Non-pigmented ciliary epithelial cell (primary cell): ENCODE measurements at places on chromosomes 1 and 21.

DNA sequence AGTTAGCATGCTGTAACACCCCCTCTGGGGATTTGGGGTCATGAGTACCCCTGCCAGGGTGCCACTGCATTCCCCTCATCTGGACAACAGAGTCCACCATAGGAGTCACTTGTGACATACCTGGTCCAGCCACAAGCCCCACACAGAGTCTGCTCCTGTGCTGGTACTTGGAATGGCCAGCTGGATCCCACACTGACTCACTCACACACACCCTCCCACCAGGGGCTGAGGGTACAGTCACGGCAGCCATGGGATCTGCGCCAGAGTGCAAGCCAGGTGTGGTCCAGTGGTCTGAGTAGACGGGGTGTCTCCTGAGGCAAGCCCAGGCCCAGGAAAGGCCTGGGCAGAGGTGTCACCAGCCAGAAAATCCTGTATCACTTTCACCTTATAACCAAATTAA, 67.7 kb downstream of the MRPL39 start:
- no peak for DNase-seq

- no peak for DNase-seq
Measured at GRCh38 chr1:110634455-110635311, 28.5 kb upstream of the KCNA2 start.

DNA sequence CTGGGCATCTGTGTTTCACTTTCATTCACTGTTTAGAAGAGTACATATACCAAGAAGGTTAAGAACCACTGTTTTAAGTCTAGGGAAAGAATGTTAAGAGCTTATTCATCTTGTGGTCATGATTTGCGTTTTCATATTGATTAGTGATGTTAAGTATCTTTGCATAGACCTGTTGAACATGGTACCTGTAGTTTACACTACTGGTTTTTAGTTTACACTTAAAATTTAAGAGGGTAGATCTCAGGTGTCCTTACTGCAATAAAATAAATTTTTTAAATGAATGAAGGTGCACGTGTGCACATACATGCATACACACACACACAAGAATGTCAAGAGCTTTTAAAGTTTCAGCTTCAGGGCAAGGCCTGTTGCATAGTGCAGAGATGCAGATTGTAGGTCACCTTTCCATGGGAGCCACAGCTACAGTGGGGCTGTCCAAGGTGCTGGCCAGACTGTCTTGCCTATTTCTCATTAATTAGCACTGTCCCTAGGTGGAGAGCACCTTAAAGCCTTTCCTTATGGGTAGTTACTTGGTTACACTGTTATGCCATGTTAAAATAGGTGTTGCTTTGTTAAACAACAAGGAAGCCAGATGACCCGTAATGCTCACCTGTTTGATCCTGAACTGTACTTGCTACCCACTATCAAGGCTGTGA, 543.0 kb upstream of the DAB1 start:
- no peak for DNase-seq

GRCh38 chr1:145795257-145795881, 28.5 kb downstream of the RNF115 start:
- DNase-seq = no peak

GRCh38 chr21:45699251-45699942, 55.9 kb downstream of the PCBP3 start:
- no peak for DNase-seq

DNA sequence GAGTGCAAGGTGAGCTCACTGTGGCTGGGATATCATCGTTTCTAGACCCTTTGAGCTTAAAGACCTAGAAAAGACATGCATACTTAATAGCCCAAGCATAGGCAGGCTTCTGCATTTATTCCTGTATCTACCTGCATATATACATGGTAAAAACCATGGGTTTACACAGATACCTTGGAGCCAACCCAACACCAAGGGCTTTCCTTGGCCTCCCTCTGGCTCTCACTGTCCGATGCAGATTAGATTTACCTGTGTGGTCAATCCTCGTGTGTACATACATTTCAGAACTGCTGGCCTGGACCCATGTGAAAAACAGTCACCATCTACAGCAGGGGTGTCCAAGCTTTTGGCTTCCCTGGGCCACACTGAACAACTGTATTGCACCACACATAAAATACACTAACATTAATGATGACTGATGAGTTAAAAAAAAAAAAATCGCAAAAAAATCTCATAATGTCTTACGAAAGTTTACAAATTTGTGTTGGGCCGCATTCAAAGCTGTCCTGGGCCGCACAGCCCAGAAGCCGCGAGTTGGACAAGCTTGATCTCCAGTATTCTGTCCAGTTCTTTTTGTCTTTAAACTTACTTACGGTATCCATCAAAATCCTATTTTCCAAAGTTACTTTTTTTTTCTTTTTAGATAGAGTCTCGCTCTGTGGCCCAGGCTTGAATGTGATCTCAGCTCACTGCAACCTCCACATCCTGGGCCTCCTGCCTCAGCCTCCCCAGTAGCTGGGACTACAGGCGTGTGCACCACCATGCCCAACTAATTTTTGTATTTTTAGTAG, 43.5 kb downstream of the WDR4 start:
- DNase-seq = no peak

DNA sequence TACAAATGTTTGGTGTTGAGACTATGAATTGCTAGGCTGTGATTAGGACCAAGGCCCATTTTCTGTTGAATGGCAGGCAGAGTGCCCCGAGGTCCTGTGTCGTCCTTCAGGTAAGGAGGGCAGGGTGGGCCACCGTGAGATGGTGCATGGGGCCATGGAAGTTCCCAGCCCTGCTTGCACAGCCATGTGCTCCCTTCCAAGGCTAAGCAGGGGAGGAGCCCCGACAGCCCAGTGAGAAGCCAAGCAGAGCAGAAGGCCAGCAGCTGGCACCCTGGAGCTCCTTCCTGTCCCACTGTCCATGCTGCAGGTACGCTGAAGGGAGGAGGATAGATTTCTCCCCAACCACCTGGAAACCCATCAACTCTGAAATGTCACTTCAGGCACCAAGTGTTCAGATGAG, 8.2 kb upstream of the NUAK2 start:
- DNase-seq = no peak

DNA sequence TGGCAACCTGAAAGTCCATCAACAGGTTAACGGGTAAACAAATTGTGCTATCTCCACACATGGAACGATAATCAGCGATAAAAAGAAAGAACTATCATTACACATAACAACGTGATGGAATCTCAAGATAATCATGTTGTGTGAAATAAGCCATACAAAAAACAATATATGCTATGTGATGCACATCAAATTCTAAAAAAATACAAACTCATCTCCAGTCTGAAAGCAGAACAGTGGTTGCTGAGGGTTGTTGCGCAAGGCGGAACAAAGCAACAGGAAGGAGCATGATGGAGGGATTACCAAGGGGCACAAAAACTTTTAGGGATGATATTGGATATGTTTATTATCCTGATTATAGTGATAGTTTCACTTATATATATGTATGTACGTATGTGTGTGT, 324.8 kb downstream of the VAV3 start:
- DNase-seq = no peak

GRCh38 chr1:96187020-96187419, 534.6 kb upstream of the PTBP2 start:
- DNase-seq = no peak

- no peak for DNase-seq
Measured at GRCh38 chr21:42986125-42986783, 11.9 kb downstream of the PKNOX1 start.

- DNase-seq = no peak
Measured at GRCh38 chr1:84827976-84828375, 65.0 kb downstream of the LPAR3 start.

DNA sequence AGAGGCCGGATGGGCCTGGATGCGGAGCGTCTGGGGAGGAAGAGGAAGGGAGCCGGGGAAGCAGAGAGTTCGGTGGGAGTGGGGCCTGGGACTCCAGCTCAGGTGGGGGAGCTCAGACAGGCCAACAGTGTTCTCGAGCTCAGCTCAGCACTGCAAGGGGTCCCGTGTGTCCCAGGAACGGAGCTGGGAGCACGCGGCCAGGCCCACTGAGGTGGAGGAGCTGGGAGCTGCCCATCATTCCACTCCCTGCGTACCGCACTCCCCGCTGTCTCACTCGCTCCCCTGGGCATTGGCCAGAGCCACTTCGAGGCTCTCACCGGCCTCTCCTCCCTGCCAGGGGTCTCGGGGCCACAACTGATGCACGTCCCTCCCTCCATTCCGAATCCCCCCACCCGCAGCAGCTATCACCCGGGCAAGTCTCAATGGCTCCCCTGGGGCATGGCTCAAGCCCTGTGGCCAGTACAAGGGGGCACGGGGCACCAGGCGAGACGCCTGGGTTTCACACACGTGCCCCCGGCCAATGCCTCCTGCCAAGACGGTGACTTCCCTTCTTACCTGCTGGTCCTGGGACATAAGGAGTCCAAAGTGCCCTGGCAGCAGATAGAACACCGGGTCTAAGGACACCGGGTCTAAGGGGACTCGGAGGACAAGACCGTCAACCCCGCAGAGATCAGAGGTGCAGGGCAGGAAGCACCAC, 30.3 kb upstream of the COL6A2 start:
- no peak for DNase-seq

DNA sequence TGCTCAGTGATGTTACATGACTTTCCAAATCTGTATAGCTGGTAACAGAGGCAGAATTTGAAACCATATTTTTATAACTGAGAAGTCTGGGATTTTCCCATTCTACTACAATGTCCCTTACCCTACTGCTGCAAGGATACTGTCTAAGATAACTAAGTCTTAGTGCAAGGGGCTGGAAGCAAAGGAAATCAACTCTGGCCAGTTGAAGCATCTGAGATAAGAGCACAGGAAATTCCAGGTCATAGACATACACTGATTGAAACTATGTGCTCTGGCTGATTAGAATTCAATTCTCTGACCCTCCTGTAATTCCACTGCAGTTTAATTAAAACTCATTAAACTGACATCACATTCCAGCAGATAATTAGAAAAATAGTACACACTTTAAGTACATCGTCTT, 267.7 kb upstream of the C1orf87 start:
- DNase-seq = no peak

- DNase-seq = no peak
Measured at GRCh38 chr1:109502364-109502851, 7.1 kb downstream of the AMIGO1 start.

- DNase-seq = no peak
Measured at GRCh38 chr1:220810963-220811362, 24.2 kb downstream of the MTARC1 start.

- no peak for DNase-seq
Measured at GRCh38 chr1:216020743-216021345, 402.4 kb downstream of the USH2A start.

GRCh38 chr1:15449567-15449966, 7.0 kb upstream of the CELA2A start:
- no peak for DNase-seq

- no peak for DNase-seq
Measured at GRCh38 chr1:208252836-208253576, 8.8 kb upstream of the PLXNA2 start.

GRCh38 chr1:10824821-10825540, 28.5 kb upstream of the CASZ1 start:
- peak; percentile 34 for DNase-seq

DNA sequence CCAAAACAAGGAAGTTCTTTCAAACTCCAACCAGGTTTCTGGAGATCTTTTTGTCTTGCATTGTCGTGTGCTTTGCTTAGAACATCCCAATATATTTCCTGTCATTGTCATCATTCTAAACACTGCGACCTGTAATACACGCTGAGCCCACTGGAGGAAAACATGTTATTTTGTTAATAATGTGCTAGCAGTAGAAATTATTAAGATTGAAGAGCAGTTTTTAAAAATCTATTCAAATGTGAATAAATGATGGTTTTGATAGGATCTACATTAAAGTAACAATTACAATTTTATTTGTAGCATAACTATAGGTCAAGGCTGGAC, 268.5 kb downstream of the PTPRC start:
- no peak for DNase-seq

- DNase-seq = no peak
Measured at GRCh38 chr1:54277451-54278341, 77.7 kb downstream of the MRPL37 start.

GRCh38 chr1:37721565-37721964, 29.2 kb downstream of the CDCA8 start:
- no peak for DNase-seq

DNA sequence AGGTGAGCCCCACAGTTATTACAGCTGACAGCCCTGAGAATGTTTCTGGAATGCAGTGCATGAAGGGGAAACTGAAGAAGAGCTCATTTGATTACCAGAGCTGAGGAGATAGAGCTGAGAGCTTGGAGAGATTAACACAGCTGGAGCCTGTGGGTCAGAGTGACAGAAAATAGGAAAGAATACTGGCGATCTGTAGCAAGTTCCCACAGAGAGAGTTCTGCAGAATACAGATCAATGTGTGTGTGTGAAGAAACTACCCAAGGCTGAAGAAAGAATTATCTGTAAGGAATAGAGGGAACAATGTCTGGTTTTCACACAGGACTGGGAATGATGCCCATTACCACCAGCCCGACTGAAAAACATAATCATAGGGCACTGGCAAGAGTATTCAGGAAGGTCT, 103.6 kb upstream of the SNX7 start:
- DNase-seq = no peak

- DNase-seq = no peak
Measured at GRCh38 chr1:23807453-23807852, 6.9 kb upstream of the GALE start.

GRCh38 chr1:246506367-246506673, 759 bp downstream of the SMYD3 start:
- no peak for DNase-seq

- DNase-seq = no peak
Measured at GRCh38 chr1:225844236-225845061, 34.5 kb downstream of the EPHX1 start.

GRCh38 chr1:91750398-91750996, 135.5 kb downstream of the TGFBR3 start:
- no peak for DNase-seq

DNA sequence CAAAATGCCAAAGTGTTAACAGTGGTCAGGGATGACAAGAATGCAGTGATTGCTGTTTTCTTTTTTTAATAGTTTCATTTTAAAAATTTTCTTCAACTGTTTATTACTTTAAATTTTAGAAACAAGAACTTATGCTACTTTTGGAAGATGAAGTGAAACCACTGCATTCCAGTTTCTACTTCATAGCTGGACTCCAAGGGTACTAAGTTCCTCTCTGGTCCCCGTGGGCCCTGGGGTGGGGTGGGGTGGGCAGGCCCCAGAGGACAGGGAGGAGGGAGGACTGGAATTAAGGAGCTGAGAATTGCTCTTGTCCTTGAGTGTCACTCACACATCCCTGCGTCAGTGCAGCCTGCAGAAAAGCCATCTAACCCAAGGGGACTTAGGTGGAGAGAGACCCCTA, 97.3 kb downstream of the RAVER2 start:
- DNase-seq = no peak
